ENCODE measurements at places on chromosomes 16 and 17.

DNA sequence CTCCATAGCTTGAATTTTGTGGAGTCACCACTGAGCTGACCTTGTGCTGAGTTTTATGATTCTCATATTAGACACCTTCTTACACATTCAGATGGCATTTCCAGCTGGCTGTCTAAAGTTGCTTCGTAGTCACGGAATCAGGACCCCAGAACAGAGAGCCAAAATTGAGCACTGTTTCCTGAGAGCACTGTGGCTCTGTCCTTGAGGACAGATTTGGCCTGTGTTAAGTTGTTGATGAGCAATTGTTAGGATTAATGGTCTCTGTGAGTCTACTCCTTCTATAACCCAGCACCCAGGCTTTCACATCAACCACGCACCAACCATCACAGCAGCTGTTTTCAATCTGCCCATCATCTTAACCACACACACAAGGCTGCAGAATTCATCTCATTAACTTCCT lies 277.5 kb upstream of the HSBP1 start:
- no peak for DNase-seq

- peak; percentile 1 for DNase-seq
Measured at GRCh38 chr16:12439399-12440227, 364.1 kb downstream of the CPPED1 start.

- DNase-seq: no peak
Measured at GRCh38 chr17:13228225-13228624, 210.4 kb upstream of the ELAC2 start.

GRCh38 chr17:51166987-51167931 lies 1.0 kb downstream of the NME2 start:
- no peak for DNase-seq

- DNase-seq: no peak
Measured at GRCh38 chr16:57264381-57264780, 19.3 kb downstream of the ARL2BP start.

DNA sequence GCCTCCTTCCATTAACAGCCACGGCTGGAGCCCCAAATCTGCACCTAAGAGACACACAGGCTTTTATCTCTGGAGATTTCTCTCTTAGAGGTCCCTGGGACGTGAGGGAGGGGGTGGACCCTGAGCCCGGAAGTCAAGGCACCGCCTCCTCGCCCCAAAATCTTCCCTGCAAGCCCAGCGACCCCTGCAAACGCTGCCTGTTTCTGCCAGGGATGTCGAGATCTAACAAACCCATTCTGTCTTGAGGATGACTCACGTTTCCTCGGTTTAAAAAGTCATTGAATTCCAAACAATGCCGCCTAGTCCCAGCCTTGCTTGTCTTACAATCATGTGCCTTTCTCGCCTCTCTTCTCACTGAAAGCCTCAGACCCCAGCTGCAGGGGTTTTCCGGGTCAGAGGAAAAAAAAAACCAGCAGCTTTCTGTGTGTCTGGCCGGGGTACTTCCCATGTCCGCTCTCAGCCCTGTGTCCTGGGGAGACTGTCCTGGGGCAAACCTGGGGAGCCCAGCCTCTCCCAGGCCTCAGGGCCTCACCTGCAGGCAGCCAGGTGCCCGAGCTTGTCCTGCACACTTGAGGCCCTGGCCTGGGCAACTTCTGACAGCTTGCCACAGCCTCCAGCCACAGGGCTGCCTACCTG lies 15.4 kb downstream of the ARL2BP start:
- DNase-seq: no peak

- DNase-seq: no peak
Measured at GRCh38 chr16:10665166-10665565, 29.6 kb downstream of the TEKT5 start.

DNA sequence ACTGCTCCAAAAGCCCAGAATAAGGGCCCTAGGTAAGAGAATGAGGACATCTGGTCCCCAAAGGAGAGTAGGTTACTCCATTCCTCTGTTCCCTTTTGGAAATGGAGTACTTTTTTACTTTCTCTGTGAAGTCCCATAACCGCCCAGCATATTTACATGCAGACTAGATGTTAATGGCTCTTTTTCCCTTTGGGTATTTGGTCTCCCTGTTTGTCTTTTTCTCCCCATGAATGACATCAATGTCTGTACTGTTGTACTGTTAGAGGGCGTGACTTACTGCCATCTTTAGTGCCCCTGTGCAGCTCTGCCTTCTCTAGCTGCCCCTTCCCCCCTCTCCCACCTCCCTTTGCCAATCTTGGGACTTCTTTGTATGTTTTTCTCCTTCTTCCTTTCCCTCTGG lies 19.0 kb downstream of the GPR179 start:
- no peak for DNase-seq

GRCh38 chr17:80269405-80269807 lies 8.8 kb downstream of the RNF213 start:
- DNase-seq: no peak

DNA sequence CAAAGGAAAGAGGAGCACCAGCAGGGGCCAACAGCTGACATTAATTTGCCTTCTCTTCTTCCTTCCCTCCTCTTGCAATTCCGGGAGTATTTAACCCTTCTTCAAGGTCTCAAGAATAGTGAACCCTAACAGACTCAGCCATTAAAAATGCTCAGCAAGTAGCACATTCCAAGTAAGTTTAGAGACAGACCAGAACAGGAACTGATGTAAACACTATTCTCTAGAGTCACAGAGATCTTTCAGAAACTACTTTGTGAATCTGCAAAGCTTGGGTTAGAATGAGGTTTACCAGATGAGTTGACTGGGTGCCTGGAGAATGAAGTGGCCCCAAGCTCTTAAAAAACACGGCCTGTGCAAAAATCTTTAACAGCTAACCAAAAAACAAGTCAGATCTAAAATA lies 50.9 kb downstream of the TEX2 start:
- DNase-seq: no peak

DNA sequence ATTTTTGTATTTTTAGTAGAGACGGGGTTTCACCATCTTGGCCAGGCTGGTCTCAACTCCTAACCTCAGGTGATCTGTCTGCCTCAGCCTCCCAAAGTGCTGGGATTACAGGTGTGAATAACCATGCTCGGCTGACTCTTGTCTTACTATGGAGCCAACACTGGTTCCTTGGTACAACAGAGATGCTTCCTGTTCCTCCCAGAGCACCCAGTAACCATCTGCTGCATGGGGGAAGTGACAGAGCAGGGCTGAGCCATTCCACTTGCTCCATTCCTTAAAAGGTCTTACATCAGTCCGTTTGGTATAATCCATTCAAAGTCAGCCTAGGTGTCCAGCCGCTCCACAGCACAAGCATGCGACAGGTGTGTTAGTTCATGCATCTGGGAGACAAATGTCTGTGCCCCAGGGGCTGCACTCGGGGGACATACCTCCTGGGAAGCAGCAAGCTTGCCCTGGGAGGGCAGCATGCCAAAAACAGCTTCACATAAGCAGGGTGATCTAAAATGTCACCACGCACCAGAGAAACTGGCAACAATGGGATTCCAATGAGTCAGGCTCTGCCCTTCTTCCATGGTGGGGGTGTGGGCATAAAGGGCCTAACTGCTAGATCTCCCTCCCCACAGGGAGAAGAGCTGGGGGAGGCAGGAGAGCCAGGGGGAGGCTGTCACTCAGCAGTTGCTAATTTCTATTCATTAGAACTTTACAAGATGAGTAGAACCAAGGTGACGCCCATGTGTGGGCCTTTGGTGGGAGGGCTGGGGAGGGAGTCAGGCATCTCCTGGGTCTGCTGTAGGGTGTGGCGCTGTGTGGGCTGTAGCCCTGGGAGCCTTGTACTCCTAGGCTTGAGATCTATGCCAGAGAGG lies 35.5 kb downstream of the PIPOX start:
- no peak for DNase-seq

DNA sequence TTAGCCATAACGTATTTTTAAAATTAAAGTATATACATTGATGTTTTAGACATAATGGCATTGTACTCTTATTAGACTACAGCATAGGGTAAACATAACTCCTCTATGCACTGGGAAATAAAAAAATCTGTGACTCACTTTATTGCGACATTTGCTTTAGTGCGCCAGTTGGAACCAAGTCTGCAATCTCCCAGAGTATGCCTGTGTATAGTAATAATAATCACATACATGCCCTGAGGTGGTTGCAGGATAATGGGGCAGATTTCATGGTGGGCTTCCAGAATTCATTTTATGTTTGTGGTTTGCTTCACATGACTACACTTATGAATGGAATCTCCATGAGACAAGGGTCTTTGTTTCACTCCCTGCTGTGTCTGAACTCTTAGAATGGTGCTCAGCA lies 66.9 kb upstream of the N4BP1 start:
- no peak for DNase-seq

GRCh38 chr17:74864866-74865395 lies 5.2 kb upstream of the GRIN2C start:
- no peak for DNase-seq

- DNase-seq: no peak
Measured at GRCh38 chr16:72129976-72130656, 36.5 kb downstream of the DHX38 start.

- no peak for DNase-seq
Measured at GRCh38 chr17:62892061-62892675, 73.9 kb upstream of the TANC2 start.

GRCh38 chr17:2187758-2188157 lies 115.8 kb downstream of the SMG6 start:
- DNase-seq: no peak

DNA sequence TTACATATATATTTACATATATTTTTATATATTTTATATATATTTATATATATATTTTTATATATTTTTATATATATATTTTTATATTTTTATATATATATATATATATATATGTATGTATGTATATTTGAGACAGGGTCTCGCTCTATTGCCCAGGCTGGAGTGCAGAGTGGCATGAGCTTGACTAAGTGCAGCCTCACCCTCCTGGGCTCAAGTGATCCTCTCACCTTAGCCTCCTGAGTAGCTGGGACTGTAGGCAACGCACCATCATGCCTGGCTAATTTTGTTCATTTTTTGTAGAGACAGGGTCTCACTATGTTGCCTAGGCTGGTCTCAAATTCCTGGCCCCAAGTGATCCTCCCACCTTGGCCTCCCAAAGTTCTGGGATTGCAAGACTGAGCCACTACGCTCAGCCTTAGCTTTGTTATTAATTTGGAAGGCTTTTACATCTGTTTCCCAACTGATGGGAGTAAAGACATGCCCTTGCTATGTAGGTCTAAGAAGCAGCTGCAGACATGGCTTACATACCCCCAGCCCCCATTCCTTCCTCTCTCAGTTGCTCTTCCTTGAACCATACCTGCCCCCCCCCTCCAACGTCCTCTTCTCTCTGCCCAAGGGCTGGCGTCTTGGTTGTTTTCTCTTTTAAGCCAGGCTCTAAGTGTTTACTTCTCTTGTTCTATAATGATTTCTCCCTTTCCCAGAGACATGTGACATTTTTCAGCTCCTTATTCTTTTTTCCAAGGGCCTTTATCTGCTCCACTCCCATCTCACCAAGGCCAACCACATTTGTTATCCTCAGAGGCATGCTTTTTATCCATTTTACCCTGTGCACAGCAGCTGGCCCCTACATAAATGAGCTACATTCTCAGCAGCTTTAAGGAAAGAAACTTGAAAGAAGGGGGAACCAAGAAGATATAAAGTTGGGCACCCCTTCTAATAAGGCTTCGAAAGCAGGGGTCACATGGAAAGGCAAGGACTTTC lies 64.2 kb upstream of the ATF7IP2 start:
- DNase-seq: no peak

- no peak for DNase-seq
Measured at GRCh38 chr16:72302332-72302731, 130.4 kb upstream of the PMFBP1 start.

- no peak for DNase-seq
Measured at GRCh38 chr17:903691-904481, 75.7 kb downstream of the NXN start.

- DNase-seq: no peak
Measured at GRCh38 chr16:28009586-28010373, 53.7 kb downstream of the GSG1L start.

DNA sequence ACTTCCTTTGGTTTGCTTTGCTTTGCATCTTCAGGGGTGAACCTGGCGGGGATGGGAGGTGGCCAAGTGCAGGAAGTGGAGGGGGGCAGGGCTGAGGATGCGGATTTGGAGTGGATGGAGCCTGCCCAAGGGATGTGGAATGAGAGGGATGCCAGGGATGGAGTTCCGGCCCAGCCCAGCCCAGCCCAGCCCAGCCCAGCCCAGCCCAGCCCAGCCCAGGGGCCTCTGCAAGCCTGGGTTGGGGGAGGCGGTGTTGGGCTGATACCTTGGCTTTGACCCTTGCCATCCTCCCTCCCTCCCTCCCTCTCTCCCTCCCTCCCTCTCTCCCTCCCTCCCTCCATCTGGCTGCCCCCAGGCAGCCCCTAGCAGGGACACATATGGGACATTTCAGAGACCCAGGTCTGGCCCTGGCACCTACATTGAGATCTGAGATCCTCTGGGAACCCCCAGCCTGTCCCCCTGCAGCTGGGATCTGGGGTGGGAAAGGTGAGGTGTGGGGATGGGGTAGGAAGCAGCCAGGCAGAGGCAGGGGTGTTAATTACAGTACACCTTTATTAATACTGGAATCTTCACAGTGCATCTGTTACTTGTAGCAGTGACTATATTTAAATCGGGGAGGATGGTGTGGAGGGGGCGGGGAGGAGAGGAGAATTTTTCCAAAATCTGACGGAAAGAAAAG lies 14.5 kb downstream of the IL34 start:
- peak; percentile 31 for DNase-seq

GRCh38 chr16:57265850-57266530 lies 18.5 kb downstream of the PLLP start:
- DNase-seq: no peak

- no peak for DNase-seq
Measured at GRCh38 chr16:35574454-35575431, 2115.3 kb downstream of the TP53TG3F start.

DNA sequence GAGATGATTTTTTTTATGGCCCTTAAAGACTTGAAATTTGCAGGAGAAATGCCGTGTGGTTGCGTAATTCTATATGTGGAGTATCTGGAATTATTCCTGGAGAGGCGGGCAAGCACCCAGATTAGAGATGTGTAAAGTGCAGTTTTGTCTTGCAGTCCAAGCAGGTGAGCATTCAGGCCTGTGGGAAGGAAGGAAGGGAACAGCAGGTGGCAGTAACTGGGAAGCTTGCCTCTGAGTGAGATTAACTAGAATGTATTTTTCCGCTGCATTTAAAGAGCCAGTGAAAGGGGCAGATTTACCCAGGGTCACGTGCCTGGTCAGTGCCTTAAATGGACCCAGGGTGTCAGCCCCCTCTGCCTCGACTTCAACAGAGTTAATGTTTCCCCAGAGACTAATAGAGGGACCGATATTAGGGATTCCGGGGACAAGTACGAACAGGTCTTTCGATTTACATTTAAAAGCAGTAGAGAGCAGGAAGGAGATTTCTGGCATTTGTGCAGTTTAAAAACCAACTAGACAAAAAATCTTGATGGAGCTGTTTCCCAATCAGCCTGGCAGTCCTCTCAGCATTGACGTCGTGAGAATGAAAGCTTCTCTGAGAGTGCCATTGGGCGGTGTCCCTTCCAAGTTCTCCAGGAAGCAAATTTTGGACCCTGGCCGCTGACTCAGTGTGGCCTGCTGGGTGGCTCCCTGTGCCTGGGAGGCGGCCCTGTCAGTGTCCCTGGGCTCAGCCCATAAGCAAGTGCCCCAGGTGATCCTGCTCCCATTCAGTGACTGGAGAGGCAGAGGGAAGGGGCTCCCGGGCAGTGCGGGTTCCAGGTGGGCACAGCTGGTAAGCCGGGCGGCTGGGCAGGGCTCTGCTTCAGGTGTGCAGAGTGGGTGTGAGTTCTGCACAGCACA lies 38.2 kb downstream of the KSR1 start:
- no peak for DNase-seq
